ENCODE measurements at places on chromosomes 2 and 18. TPM values are rescaled to one million over a fixed set of nuclear protein-coding genes. Genes with fewer than 3 reads are reported as not detected.

The KLHL30 gene
- total RNA-seq = 14.3 TPM

The CIDEA gene
- total RNA-seq = 0.40 TPM

The PREB gene
- 40.4 TPM for total RNA-seq

The CYP27A1 gene
- 5.2 TPM for total RNA-seq

The ATOH8 gene
- 21.0 TPM for total RNA-seq

The PRSS56 gene
- not detected for total RNA-seq

The IFIH1 gene
- 4.4 TPM for total RNA-seq

GRCh38 chr2:28185891-28186290 is 206.8 kb upstream of the FOSL2 start:
- DNase-seq = no peak

DNA sequence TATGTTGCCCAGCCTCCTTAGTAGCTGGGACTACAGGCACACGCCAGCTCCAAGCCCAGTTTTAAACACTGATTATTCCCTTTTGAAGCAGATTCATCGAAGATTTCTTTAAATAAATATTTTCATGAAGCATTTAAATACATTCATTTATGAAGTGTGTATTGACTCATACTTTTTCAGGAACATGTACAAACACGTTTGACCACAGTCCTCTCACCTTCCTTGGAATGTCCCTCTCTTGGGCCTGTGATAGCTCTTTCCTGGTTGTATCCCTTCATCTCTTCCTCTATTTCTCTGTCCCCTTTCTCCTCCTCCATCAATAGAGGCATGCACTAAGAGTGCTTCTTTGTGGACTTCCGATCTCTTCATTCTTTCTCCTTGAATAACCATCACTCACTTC is 2.5 kb downstream of the PSTPIP2 start:
- DNase-seq = no peak

- no peak for DNase-seq
Observed at GRCh38 chr2:197237291-197238042, 73.1 kb downstream of the ANKRD44 start.

DNA sequence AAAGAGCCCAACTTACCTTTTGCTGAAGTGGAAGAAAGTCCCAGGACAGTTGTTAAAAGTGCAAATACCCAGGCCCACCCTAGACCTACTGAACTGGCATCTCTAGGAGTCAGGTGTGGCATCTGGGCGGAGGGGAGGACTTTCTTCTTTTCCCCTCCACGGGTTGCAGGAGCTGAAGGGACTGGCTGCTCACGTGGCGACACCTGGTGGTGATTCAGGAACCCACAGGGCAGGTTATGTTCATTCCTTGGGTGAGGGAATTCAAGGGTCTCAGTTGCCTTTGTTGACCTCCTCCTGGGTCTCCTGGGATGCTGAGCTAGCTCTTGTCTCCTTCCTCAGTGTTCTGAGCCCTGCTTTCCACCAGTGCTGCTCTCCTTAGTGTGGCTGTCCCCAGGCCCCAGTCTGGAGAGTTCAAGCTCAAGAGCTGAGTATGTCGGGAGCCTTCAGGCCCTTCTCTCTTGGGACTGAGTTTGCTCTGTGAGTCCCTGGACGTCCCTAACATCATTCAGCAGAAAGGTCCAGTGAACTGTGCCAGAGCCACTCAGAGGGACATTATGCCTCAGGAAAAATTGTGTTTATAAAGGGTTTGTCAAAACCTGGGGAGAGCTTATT is 56.9 kb downstream of the DYSF start:
- DNase-seq = no peak

- peak; percentile 24 for DNase-seq
Observed at GRCh38 chr2:239272626-239273025, 128.2 kb downstream of the HDAC4 start.

DNA sequence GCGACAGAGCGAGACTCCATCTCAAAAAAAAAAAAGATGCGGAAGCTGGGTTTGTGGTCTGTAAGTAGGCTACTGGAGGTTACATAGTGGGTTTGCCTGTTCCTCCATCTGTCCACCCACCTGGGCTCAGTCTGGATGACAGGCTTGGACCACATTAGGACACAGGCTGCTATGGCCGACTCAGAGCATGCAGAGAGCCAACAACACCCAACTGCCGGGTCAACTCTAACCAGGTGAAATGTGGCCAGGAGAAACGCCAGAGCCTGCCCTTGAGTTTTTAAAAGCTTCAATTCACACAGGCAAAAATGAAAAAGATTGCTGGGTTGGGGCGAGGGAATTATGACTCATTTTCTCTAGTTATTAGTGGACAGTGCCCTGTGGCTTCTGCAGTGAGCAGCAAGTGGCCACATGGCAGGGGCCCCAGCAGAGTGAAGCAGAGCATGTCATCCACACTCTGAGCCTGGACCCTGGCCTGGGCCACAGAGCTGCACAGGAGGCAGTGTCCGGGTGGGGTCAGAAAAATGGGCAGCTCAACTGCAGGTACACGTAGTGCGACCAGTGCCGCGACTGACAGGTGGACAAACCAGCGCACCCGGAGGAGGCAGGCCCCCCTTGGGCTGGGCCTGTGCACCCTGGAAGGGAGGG is 67.4 kb downstream of the BIN1 start:
- peak; percentile 64 for DNase-seq

- no peak for DNase-seq
Observed at GRCh38 chr18:46062781-46063180, 9.3 kb downstream of the PSTPIP2 start.

GRCh38 chr18:24536326-24536725 is 75.9 kb downstream of the HRH4 start:
- no peak for DNase-seq

- DNase-seq = no peak
Observed at GRCh38 chr18:54335638-54336173, 22.0 kb downstream of the STARD6 start.

DNA sequence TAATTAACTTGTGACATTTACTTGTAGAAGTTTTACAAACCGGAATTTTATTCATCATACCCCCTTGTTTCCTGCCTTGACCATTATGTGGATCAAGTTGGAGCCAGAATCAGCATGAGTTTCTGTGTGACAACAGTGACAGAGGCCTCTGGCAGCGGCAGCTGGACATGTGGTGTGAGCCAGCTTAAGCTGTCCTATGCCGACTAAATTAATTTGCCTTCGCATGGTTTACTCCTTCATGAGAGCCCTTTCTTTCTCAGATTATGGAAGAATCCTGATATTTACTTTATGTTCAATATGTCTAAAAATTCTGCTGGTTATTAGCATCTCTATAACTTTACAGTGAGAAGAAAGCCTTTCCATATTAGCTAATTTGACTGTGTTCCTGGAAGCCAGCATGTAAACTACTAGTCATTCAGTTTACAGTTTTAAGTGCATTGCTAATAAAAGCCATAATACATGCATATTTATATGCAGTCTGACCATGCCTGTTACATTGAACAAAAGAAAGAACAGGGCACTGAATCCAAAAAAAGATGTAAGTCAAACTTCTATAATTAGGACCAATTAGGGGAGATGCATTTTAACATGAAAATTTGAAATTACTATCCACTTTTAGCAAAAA is 495.8 kb upstream of the ACVR2A start:
- DNase-seq = no peak

GRCh38 chr2:96985181-96985945 is 1.0 kb downstream of the FAM178B start:
- no peak for DNase-seq

DNA sequence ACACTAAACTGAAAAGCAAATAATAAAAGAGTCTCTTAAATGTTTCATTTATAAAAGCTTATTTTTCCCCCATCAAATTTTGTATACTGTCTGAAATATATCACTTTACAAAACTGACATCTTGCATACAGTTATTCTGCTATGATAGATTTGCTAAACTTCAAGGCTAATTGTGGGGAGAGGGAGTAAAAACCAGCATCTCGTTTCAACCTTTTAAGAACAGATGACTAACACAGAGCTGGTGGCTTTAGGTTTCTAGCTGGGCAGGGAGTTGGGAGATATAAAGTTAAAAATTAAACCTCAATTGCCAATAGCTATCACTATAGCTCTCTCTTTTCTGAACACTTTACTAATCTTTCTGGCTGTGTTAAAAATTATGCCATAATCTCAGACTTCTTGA is 23.5 kb downstream of the C1D start:
- DNase-seq = no peak

DNA sequence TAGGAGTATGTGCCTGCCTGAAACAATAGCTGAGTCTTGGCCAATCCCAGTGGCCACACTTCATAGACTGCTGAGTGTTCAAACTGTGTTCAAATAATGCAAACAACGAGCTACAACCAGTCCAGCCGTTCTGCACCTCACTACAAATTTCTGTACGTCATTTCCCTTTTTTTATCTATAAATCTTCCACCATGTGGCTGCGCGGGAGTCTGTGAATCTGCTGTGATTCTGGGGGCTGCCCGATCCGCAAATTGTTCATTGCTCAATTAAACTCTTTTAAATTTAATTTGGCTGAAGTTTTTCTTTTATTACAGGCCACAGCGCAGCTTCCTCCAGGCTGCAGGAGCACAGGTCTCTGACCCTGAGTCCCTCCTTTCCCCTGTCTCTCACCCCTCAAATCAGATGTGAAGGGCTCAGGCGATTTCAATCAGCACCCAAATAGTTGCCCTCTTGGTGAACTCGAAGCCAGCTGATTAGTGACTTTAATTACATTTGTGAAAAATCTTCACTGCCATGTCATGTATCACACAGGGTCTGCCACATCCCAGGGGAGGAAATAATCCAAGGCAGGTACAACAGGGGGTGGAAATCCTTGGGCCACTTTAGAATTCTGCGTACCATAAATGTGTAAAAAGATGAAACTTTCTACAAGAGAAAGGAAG is 145.6 kb downstream of the NDUFA10 start:
- no peak for DNase-seq

DNA sequence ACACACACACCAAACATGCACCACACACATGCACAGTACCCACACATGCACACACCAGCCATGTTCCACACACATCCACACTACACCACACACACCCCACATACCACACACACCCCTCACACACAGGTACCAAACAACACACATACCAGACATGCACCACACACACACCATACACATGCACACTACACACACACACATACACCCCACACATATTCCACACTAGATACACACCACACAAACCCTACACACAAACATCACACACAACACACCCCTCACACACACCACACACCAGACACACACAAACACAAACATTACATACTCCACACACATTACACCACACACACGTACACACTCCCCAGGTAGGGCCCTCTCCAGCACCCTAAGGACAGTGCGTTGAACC is 51.2 kb downstream of the TRABD2A start:
- DNase-seq = no peak

DNA sequence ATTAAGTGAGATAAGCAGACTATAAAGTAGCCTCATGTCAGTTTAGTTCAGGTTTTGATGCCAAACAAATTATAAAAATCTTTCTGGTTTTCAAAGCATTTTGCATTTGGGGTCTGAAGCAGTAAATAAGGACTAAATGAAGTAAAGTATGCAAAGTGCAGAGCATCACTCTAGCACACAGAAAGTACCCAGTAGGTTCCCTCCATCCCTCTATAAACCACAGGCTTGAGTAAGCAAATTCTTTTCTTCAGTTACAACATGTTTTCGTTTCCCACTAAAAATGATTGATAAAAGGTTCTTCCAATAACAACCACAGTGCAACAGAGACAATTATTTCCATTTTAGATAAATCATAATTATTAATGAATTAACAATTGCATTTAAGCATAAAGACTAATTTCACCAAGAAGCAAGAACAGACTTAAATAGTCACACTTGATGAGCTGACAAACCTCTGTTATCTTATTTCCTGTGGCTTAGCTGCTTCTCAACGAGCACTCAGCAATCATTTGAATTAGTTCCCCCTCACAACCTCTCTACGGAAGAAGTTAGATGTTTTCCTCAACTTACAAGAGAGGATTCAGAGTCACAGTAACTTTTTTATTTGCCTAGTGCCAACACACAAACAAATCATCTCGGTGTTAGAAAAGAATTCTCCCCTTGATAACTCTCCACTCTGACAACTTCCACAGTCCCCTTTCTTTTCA is 249.8 kb downstream of the NBAS start:
- DNase-seq = no peak

- DNase-seq = no peak
Observed at GRCh38 chr2:119491776-119492525, 32.3 kb downstream of the SCTR start.

DNA sequence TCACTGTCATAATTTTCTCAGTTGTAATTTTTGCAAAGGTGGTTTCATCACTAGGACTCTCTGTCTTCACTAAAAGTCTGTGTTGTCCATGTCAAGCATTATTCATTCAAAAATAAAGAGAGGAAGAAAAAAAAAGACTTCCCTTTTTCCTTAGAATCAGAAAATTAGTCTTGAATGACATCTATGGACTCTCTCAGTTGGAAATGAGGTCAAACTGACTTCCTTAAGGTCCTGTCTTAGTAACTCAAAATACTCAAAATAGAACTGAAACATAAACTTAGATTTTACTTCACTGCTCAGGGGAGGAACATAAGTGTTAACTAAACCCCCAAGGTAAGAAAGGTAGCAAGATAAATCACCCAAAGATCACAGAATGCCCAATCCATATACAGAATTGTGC is 2.2 kb upstream of the ZNF407 start:
- DNase-seq = no peak

DNA sequence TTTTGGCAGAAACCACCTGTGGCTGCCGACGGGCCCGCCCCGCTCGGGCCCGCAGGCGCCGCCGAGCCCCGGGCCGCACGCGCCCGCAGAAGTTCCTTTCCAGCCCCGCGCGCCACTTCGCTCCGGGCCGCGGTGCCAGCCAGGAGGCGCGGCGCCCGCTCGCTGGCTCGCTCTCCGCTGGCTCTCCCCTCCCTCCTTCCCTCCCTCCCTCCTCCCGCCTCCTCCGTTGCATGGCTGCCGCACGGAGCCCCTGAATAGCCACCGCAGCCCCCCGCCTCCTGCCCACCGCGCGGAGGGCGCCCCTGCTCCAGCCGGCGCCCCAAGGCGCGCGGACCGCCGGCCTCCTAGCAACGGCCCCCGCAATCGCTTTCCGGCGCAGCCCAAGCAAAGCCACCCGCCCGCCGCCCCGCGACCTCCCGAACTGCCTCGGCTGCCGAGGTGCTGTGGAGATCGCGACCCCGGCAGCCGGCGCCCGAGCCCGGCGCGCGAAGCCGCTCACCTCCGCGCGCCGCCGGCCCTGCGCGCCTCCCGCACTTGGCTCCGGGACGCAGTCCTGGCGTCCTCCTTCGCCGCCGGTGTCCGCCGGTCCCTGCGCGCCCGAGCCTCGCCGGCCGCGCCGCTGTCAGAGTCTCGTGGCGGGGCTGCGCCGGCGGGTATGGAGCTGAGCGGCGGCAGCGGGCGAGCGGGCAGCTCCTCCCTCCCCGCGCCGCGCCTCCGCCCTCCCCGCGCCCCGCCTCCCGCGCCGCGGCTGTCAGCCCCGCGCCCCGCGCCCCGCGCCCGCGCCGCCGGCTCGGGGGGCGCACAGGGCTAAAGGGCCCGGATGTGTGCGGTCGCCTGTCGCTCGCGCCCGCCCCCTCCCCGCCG is at the start of gene ZBTB7C:
Gene ZBTB7C, minus strand, starts transcription at position 657 of the 864 bp plus-strand sequence.
- no peak for DNase-seq

- no peak for DNase-seq
Observed at GRCh38 chr2:46294176-46294836, 2.9 kb upstream of the EPAS1 start.

GRCh38 chr2:169109502-169110409 is 40.4 kb downstream of the DHRS9 start:
- DNase-seq = peak; percentile 90
